ENCODE measurements at places on chromosomes 5 and 9.
A peak's percentile ranks its signal among the peaks of the same experiment; 100 is the strongest.

DNA sequence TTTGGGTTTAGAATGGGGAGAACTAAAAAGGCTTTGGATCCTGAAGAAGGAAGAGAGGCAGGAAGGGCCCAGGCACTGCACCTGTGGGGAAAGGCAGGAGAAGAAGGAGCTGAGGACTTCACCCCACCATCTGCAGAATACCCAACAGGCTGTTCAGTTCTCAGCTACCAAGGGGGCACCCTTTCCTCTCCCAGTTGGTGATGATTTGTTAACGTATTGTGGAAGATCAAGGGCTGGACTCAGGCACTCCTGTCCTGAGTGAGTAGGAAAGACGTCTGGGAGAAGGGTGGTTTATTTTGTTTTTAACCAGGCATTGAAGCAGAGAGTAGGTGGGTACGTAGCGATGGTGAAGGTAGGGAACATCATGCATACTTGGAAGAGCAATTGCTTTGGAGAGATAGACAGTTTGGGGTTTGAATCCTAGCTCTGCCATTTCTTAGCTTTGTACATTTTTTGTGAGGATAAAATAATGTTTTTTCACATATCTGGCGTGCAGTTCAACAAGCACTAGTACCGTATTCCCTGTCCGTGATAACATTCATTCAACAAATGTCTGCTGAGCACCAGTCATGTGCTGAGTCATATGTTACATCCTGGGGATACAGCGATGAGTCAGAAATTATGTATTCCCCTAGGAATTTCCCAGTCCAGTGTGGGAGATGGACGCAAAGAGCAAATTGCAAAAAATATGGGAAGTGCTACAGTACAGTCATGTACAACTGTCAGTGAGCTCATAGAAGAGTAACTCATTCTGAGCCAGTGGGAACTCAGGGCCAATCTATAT is 2.1 kb downstream of the MSANTD3 start:
- DNase-seq: no peak

- no peak for DNase-seq
Observed at GRCh38 chr5:5320062-5320805, 102.2 kb upstream of the ICE1 start.

GRCh38 chr5:58466939-58467338 is 7.1 kb upstream of the PLK2 start:
- no peak for DNase-seq

- DNase-seq: peak; percentile 15
Observed at GRCh38 chr5:135451581-135452320, 400 bp downstream of the TIFAB start.

DNA sequence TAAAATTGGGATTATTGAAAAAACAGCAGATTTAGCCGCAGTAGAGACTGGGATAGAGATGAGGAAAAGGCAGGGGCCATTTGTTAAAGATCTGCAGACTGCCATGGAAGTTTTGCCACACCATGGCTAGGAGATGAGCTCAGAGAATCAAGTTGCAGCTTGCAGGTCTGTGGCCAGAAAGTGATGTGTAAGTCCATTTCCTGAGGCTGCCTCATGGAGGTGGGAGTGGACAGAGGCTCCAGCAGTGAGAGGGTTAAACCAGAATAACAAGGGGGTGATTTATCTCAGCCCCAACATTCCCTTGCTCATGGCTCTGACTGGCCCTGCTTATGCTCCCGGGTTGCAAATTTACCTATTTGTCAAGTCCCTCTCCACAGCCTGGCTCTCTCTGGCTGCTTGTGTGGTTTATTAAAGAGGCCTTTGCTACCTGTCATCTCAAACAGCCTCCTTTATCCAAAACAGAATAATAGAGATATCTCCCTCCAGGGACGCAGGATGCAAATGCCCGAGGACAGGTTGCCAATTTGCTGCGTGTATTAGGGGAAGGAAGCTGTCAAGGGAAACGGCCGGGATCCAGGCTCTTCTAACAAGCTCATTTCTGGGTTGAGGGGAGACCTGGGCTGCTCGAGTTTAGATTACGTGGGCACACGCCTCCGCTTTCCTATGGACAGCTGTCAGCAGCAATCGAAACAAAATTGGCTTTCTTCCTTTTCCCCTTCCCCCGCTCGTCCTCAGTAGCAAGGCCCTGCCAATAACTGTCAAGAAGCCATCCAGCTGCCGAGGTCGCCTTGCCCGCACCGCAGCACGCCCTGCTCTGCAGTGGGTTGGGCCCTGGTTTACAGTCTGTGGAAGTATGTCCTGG is 72.8 kb upstream of the PITX1 start:
- peak; percentile 50 for DNase-seq

All from Peyer's patch (tissue), 4 donors.